ENCODE measurements at places on chromosomes 7 and 10.

DNA sequence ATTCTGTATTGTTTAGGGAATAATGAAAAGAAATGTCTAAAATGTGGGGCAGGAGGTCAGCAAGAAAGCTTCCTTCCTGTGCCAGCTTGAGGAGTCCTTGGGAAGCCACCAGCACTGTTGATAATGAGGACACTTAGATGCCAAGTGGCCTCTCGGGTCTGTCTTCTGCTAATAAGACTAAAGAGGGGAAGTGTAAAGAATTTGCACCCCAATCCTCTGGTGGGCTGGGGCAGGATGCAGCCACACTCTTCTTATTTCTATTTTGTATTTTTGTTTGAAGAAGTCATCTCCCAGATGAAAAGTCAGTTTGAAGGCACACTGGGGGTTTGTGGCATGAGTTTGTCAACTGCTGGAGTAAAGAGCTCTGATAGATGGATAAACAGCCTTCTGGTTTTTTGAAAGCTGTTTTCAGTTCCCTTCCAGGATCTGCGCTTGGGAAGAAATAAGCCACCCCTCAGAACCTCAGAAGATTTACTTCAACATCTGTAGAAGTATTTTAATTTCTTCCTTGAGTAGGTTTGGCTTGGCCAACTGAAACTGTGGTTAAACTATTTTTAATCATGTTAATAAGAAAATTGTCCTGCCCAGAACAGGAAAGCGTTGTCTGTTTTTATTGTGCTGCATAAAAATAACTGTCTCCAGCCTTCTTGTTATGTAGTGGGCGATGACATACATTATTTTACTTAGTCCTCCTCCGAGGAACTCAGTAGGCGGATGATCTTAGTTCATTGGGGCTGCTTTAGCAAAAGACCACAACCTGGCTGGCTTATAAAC is 128.8 kb upstream of the GPR26 start:
- no peak for DNase-seq

DNA sequence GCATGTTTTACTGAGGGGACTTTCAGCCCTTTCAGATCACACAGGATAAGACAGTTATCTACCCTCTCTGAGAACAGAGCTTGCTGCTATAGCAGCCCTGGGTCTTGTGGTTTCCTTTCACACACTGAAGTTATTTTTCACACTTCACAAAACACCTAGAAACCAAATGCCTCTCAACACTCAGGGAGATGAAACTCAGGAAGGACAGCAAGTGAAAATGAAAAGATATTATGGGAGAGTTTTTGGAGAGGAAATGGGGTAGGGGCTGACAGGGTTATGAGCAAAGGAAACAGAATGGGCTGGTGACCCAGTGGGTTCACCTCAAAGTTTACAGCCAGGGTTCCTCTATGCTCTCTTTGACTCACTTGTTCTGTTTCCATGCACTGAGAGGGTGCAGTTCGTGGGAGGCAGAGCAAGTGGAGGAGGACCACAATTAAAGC is 17.0 kb upstream of the GIMAP2 start:
- no peak for DNase-seq

DNA sequence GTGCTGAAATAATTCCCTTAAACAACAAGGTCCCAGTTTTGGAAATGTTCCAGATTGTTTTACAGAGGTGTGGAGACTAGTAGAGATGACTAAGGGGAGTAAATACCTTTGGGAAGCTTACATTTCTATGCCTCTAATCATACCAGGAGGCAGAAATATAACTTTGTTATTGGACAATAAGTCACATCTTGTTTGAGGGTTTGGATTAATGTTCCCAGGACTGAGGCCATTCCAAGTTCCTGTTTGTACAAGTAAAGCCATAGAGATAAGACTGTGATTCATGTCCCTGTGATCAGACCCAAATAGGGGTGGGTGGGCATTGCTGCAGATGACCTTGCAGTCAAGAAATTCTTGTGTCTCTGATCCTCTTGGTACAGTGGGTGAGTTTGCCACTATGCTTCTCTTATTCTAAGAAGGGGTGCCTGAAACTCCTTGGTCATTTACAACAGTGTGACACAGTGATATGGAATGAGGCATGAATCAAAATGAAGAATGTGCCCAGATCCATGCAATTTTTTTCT is 508.3 kb downstream of the SORCS3 start:
- DNase-seq: no peak

DNA sequence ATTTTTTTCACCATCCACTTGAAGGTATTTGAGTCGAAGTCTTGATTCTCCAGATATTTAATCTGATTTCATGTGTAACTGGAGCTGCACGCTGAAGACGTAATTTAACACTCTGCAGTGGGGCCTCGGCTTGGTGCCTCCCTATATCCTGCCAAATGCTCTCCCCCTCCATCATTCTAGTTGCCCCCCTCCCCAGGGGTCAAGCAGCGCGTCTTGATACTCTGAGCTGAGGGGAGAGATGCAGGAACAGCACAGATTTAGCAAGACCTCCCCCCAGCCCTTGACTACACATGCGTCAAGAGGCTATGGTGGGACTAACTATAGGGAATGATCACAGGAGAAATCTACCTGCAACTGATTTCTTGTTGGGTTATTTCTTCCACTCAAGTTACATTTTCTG is 85.8 kb downstream of the PRPF18 start:
- no peak for DNase-seq

DNA sequence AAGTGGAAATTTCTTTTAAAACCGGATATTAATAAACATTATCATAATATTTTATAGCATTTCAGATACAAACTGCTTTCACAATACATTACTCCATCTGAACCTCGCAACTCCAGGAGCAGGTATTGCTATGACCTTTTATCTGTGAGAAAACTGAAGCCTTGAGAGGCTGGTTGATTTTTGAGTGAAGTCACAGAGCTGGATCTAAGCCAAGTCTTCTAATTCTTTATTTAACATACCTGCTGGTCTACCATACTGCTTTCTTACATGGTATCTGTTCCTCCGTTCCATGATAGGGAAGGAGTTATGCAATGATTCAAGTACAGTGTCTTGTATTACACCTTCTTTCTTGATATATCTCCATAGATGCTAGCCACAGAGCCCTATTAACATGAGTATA is 37.4 kb upstream of the ITGB8 start:
- DNase-seq: no peak

DNA sequence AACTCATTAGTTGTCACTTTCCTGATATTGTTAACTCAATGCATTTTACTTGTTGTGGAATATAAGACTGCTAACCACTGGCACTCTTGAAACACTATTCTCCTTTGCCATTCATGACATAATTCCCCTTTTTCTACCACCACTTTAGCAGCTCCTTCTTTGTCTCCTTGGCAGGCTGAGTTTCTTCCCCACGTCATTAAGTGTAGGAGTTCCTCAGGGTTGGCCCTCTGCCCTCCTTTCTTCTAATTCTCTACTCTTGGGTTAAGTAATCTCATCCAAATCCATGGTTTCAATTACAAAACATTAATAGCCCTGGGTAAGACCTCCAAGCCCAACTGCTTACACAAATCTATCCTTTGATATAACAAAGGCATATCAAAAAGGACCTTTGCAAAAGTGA is 175.1 kb downstream of the HGF start:
- DNase-seq: no peak

DNA sequence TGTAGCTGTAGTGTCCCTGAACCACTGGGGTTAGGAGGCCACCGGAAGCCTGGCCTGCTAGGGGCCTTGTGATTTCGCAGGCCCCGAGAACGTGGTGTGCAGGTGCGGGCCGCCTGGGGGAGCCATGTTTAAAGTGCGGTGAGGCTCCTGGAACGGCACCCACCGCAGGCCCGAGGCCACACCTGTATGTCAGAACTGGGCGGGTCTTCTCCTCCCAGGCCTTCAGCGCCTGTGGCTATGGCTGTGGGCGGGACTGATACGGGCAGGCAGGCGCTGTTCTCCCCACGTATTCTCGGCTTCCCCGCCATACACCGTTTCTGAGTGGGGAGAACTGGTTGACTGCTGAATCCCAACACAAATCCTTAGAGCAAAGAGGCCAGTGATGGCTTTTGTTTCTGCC is 74.8 kb downstream of the DNAJB6 start:
- DNase-seq: no peak

- DNase-seq: no peak
These were observed 763.2 kb upstream of the LRRTM3 start for GRCh38 chr10:66162560-66163143.

GRCh38 chr7:2417981-2418481 is 14.6 kb downstream of the CHST12 start:
- no peak for DNase-seq

DNA sequence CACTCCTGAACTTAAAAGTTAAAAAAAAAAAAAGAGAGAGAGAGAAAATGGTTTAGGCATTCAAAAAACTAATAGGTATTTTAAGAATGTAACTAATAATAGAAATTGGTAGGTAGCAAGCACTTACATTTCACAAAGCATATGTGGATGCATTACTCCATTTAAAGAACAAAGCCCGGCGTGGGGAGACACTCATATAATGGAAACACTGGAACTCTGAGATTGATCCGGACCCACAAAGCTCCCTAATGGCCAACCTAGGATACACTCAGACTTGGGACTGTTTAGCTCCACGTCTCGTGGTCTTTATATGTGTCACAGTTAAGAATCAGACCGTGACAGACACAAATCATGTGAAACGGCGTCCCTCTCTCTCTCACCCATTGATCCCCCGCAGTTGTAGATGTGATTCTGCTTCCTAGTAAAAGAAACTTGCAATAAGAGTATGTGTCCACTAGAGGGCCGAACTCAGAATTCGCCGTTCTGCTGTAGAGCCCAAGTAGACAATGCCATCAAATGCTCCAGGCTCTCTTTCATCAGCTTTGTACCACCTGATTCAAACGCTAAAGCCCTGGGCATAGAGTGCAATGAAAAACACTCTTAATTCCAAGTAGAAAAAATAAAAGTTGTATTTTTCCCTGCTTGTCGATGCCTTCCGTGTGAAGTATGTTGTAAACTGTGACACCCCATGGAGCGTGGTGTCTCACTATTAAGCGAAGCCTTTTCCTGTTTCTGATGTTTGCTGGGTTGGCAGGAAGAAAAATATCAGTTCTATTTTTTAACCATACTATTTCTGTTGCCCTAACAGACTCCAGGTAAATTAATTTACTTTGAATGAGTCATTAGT is 429.0 kb upstream of the MTPN start:
- peak; percentile 63 for DNase-seq

DNA sequence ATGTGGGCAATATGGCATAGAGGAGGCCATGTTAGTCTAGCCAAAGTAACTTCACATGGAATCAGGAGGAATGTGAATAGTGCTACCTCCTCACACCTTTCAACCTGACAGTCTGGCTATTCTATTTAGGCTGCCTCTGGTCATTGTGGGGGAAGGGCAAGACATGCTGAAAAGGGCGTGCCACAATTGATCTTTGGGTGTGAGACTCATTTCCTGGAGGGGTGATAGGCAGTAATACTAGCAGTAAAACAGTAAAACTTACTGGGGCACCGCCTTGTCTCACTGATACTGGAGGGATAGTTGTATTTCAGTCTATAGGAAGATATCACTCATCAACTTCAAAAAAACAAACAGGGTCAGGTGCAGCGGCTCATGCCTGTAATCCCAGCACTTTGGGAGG is 88.7 kb downstream of the TMEM168 start:
- DNase-seq: no peak

GRCh38 chr7:82965088-82966036 is 197.3 kb downstream of the PCLO start:
- DNase-seq: no peak

GRCh38 chr10:20976891-20977290 is 79.8 kb upstream of the NEBL start:
- no peak for DNase-seq

- no peak for DNase-seq
These were observed 56.4 kb upstream of the CCDC71L start for GRCh38 chr7:106717254-106717954.

DNA sequence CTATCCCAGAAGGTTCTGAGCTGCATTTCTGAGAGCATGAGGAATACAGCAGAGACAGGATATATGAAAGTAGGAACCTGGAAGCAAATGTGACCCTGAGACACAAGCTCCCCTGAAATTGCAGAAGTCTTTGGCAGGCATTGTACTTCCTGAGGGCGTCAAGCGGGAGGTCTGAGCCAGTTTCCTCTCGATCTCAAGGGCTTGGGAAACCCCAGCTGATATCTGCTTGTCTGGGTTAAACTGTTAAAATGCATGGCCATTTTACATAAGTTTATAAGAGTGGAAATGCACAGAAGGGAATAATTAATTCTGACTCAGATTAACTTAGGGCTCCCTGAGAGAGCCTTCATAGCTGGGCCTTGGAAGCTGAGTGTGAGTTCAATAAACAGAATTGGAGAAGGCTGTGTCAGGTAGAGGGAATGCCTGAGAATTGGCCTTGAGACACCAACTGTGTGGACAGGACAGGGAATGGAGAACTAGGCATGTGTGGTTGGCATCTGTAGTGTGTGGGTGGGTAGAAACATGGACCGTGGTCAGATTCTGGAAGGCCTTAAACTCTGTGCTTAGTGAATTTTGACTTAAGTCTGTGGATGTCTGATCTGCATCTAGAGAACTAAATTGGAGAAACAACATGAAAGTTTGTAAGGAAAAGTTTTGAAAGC is 53.3 kb downstream of the WIPF3 start:
- no peak for DNase-seq
